ENCODE measurements at places on chromosomes 3 and 15.

GRCh38 chr3:170058127-170058526, 20.3 kb downstream of the GPR160 start:
- DNase-seq = no peak

GRCh38 chr15:79682285-79682684, 214.5 kb downstream of the MTHFS start:
- no peak for DNase-seq

GRCh38 chr15:52440414-52440813, 88.3 kb downstream of the MYO5A start:
- no peak for DNase-seq

- DNase-seq = peak; percentile 62
These were observed 78.0 kb downstream of the MYO1E start for GRCh38 chr15:59294574-59295260.

GRCh38 chr15:100191161-100191560, 150.6 kb downstream of the ADAMTS17 start:
- DNase-seq = no peak

DNA sequence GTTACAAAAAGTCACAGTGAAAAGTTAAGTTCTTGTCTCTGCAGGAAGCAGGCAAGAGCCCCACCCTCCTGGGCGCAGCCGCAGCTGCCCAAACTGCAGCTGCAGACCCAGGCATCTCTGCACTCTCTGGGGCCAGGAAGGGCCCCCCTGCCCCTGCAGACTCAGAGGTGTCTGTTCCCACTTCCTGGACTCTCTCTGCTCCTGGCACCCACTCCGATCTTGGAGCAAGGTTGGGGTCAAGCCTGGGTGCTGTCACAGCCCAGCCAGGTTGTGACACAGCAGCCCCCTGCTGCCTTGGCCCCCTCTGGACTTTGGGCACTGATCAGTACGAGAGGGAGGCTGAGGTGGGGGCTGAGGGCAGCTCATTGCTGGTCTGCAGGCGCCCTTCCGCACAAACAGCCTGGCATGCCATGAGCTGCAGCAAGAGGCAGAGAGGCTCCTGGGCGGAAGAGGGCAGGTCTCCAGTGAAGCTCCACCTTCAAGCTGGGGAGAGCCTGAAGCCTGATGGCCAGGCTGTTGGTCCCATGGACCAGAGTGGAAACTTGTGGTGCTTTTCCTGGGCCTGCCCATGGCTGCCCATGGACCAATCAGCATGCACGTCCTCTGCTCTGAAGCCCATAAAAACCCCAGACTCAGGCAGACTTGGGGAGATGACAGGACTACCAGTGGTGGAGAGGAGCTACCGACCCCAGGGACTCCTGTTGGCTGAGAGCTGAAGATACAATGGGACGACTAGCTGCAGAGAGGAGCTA, 42.9 kb upstream of the LRRFIP2 start:
- DNase-seq = no peak

GRCh38 chr3:115595611-115596275, 27.6 kb upstream of the GAP43 start:
- DNase-seq = peak; percentile 33

DNA sequence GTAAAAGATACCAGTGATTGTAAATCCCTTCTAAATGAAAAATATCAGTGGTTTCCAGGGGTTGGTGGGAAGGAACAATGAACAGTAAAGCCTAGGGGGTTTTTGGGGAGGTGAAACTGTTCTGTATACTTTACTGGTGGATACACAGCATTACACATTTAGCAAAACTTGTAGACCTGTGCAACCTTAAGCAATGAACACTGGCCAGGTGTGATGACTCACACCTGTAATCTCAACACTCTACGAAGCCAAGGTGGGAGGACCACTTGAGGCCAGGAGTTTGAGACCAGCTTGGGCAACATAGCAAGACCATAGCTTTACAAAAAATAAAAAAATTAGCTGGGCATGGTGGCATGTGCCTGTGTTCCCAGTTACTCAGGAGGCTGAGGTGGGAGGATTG, 1.8 kb downstream of the CCDC13 start:
- DNase-seq = no peak

- DNase-seq = no peak
These were observed 543 bp downstream of the MEF2A start for GRCh38 chr15:99566157-99566897.

- no peak for DNase-seq
These were observed 187.8 kb downstream of the TUSC7 start for GRCh38 chr3:116897382-116897781.

- DNase-seq = no peak
These were observed 124.6 kb upstream of the ABHD17C start for GRCh38 chr15:80570553-80570952.

DNA sequence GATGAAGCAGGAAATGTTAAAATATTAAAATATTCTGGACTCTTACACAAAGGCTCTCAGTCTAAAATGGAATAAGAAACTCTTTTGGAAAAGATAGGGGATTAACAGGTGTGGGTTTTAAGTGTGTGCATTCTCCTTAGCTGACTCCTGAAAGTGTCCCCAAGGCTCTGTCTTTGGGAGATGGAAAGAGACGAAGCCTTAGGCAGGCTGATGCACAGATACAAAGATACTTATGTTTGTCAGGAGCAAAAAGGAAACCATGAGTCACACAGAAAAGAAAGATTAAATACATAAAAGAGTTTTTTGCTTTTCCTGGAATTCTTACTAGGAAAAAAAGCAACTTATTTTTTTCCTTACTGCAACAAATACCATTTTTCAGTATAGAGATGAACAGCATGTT, 23.8 kb upstream of the ABI3BP start:
- no peak for DNase-seq

DNA sequence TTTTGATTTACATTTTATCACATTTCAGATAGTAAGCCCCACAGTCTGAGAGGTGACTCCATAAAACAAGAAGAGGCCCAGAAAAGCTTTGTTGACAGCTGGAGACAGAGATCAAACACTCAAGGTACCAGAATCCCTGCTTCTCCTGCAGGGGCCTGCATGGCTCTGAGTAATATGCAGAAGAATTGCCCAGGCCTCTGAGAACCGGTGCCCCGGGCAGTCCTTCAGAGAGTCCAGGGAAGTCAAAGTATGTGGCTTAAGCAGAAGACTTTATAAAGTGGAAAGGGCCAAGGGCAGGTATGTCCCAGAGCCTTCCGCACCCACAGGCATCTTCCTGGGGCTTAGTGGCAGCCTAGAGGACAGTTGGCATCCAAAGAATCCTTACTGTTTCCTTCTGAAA, 12.8 kb downstream of the ATRIP start:
- DNase-seq = no peak

Measured in H4 (cell line).